Stimulated activated CD4-positive, alpha-beta T cell treated with anti-CD3 and anti-CD28 coated beads, TNF-alpha, amount 100 ng/mL, for 1 hour (primary cell): ENCODE measurements at places on chromosomes 3 and 15.

DNA sequence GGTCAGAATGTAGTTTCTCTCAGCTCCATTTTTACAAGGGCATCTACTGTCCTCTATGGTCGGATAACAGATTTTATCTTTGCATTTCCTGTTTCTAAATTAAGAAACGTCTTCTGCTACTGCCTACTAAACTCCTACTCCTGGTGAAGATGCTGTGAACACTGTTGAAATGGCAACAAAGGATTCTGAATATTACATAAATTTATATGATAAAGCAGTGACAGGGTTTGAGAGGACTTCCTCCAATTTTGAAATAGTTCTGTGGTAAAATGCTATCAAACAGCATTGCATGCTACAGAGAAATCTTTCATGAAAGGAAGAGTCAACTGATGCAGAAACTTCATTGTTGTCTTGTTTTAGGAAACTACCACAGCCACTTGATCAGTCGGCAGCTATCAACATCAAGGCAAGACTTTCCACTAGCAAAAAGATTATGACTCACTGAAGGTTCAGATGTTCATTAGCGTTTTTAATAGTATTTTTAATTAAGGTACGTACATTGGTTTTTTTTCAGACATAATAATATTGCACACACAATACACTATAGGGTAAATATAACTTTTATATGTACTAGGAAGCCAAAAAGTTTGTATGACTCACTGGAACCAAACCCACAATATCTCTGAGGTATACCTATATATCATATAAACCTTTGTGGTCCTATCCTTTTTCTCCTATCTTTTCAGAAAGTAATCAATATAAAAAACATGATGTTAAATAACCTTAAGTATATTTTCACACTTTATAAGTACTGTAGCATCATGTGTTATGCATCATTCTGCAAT is 156.1 kb downstream of the STAG1 start:
- no peak for DNase-seq

- no peak for DNase-seq
Measured at GRCh38 chr15:54638666-54639065, 558.1 kb downstream of the RSL24D1 start.

GRCh38 chr3:190005343-190006113 is 115.2 kb downstream of the P3H2 start:
- DNase-seq = no peak

DNA sequence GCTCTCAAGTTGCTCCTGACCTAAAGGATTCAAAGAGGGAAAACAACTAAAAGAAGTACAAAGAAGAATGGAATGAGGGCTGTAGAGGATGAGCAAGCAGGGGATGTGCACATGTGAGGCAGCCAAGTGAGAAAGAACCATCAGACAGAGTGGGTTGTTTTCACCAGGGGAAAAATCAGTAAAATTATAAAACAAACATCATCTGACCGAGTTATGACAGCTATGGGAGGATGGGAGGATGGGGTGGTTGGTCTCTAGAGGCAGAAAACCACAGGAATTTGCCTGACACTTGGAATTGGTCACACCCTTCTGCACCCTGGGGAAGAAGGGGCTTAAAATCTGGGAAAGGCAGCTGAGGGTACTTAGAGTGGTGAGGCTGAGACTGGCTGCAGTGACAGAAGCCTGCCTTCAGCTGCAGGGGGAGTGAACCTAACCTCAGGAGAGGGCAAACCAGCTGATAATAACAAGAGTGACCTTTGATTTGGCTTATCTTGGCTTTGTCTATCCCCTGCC is 10.1 kb downstream of the ARHGAP31 start:
- DNase-seq = no peak

DNA sequence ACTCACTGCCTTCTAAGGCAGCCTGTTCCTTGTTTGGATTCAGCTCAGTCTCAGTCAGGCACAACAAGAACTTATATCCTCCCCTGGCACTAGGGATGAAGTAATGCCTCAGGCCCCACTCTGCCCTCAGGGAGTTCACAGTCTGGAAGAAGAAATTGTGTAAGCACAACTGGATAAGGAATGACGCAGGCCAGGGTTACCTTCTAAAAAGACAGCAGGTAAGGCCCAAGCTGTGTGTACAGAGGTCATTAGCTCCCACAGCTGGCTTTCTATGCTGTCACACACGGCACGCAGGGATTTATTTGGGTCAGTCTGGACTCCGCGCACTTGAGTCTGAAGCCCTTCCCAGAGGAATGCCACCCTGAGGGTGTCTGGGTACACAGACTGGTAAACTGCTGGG is 82.9 kb downstream of the IQSEC1 start:
- no peak for DNase-seq

DNA sequence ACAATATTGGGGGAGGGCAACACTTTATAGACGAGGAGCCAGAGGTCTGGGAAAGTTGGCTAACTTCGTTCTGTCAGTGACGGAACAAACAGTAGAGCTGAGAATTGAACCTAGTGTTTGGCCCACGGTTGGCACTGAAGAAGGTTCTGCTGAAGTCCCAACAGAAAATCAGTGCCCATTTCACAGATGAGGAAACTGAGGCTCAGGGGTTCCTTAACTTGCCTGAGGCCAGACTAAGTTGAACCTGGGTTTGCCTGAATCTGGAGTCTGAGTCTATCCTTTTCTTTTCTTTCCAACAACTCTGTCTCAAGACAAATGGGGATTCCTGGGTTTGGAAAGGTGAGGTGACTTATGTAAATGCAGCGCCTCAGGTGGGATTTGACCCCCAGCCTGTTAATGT is 55.1 kb downstream of the SLC6A6 start:
- no peak for DNase-seq

DNA sequence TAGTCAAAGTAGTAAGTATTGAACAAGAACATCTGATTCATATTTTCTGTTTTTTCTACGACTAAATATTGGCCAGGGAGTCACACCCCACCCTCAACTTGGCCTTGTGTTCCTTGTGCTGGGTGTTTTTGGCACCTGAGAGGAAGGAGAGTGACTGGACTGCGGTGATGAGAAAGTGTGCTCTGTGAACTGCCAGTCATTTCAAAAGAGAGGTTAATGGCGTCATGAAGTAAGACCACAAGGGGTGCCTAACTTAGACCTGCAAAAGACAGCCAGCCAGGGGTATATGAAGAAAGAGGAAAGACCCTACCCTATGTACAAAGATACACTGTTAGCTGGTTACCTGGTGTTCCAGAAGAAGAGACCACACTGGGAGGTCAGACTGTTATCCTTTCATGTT is 58.4 kb upstream of the COL8A1 start:
- no peak for DNase-seq

- DNase-seq = no peak
Measured at GRCh38 chr3:179181021-179181472, 32.9 kb downstream of the PIK3CA start.

GRCh38 chr3:37028329-37028728 is 35.0 kb downstream of the MLH1 start:
- DNase-seq = no peak

DNA sequence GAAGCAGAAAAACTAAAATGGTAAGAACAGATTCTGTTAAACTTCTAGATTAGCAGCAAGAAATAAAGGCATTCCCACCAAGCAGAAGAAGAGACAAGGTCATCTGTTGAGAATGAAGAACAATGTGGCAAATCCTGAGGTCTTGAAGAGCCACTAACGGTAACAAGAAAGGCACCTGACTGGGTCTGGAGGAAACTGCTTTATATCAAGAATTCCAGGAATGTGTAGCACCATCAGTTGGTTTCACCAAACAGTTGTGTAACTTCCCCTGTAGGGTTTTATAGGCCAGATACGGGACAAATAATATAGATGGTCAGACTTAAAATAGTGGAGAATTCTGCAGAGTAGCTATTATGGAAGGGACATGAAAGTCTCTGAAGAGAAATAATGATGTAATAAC is 57.3 kb downstream of the ACAP2 start:
- no peak for DNase-seq

GRCh38 chr15:41655716-41656115 is 4.5 kb upstream of the MGA start:
- DNase-seq = no peak
